ENCODE measurements at places on chromosomes 1 and 21.

GRCh38 chr1:226397011-226397926 lies 10.6 kb downstream of the PARP1 start:
- DNase-seq: no peak

DNA sequence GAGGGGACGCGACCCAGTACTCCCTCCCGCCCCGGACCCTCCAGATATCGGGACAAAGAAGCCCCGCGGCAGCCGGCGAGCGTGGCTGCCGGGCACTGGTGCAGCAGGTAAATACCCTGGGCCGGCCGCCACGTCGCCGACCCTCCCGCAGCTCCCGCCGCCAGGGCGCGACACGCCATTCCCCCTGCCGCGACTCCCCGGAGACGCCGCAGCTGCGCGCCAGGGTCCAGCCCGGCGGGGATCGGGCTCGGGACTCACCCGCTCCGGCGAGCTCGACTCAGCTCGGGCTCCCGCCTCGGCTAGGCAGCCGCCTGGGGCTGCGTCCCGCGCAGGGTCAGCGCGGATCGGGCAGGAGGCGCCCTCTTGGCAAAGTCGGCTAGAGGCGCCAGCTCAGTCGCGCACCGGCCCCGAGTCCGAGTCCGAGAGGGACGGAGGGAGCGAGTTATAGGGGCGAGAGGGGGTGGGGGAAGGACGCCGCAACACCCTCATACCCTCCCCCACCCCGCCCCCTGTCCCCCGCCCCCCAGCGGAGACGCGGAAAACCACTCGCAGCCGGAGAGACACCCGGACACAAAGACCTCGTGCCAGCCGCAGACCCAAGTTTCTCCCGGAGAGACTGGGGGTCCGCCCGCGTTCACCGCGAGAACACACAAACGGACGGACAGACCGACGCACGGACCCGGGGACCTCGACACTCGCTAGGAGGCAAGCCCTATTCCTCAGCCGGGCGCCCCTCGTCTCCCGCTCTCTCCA lies 985 bp downstream of the SYT6 start:
- DNase-seq: peak; percentile 21

DNA sequence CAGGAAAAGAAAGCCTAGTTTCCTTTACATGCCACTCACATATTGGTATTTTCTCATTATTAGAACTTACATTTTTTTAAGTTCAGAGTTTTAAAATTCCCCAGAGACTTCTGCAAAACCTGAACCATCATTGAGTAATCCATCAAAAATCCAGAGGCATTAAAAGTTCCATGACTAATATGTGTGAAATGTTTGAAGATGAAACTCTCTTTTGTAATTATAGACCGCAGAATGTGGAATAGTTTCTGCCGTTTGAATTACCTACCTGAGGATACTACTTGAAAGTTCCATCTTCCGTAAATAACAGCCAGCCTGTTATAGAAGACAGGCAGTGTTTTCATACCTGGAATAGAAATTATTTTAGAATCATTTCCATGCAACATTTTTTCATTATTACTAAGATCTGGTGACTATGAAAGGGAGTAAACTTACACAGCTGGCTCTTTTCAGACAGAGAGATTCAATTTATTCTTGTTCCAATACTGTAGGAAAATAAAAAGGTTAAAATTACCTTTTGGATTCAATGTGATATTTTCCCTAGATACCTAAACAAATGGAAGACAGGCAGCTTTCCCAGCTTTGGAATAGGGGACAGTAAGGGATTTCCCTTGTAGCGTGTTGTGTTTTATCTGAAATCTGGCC lies 131.4 kb downstream of the ST6GALNAC5 start:
- no peak for DNase-seq

DNA sequence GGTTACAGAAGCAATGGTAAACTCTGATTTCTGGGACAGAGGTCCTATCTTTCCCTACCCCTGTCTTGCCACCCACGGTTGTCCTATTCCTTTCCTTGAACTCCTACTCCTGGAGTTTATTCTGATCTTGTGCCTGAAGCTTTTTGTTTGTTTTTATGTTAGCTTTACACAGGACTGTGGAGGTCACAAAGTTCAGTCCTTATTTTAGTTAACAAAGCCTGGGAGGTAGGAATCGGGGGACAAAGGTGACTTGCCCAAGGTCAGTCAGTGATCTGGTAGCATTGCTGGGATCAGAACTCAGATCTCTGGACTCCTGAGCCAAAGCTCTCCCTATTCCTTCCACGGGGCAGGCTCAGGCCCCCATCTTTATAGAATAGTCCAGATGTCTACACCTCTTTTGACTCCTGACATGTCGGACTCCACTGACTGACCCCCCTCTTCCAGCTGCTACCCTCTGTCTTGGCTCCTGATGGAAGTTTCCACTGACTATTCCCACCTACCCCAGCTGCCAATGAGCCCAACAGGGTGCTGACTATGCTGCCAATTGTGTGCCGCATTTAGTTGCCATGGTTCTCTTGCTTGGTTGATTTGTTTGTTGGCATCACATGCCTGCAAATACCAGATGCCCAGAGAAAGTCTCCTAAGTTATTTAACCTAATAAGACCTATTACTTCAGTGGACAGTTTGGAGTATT lies 9.9 kb downstream of the F5 start:
- DNase-seq: no peak

- DNase-seq: peak; percentile 99
These were observed 21.3 kb upstream of the A3GALT2 start for GRCh38 chr1:33342041-33342723.

GRCh38 chr1:46343705-46344104 lies 3.1 kb downstream of the NSUN4 start:
- DNase-seq: no peak

DNA sequence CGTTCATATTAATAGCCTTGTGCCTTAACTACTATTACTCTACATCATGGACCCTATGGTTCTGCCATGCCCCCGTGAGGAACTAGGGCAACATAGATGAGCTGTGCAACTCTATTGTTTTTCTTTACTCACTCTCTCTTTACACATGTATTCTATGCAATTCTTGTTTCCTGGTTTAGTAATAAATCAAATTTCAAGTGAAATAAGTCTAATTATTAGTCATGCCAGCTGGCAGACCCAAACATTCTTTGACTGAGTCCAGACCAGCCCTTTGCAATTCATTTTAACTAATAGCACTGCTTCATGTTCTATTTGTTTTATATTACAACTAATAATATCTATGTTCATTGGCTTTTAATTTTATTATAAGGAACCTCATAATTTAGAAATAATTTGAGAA lies 789.3 kb upstream of the ADAMTS5 start:
- no peak for DNase-seq

GRCh38 chr1:13732971-13733667 lies 33.1 kb downstream of the PRDM2 start:
- no peak for DNase-seq

GRCh38 chr1:186985889-186986491 lies 157.2 kb downstream of the PLA2G4A start:
- peak; percentile 59 for DNase-seq

GRCh38 chr1:23555270-23555985 lies 3.9 kb downstream of the ID3 start:
- peak; percentile 82 for DNase-seq

- no peak for DNase-seq
These were observed 269.2 kb downstream of the SDCCAG8 start for GRCh38 chr1:243525085-243525487.

DNA sequence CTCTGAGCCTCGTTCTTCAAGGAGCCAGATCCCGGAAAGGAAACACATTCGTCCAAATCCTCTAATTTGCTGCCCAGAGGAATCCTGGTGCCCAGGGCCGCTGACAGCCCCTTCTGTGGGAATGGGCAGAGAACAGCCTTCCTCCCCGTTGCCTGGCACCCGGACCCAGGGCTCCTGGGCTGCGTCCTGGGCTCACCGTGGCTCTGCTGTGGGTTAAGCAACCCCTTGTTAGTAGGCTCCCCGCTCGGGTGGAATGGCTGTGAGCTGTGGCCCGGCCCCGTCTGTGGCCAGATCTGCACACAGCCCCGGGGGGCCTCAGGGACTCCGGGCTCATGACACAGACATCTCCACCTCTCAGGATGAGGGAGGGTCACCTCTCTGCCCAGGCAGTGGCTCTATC lies 122.9 kb upstream of the ARHGEF16 start:
- DNase-seq: no peak

Data from NCI-H1092 treated with DMSO at 0.1 percent for 48 hours (cell line).